ENCODE measurements at places on chromosomes 16 and 17.

DNA sequence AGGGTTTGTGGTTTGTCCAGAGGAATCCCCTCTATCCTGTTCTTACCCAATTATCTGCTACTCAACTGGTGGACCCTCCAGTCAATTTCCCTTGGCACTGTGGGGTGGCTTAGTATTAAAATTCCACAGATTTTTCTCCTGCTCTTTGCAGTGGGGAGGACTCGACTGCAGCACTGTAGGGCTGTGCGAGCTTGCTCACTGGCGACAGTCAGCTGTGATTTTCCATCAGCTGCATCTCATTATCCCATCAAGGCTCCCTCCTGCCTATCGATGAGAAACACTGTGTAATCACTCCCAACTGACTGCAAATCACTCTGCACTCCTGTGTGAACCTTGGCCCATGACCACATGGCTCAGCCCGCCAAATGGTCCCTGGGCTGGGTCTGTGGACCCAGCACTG lies 90.5 kb upstream of the MAF start:
- DNase-seq, result no peak

GRCh38 chr16:78274771-78275170 lies 175.3 kb downstream of the WWOX start:
- no peak for DNase-seq

DNA sequence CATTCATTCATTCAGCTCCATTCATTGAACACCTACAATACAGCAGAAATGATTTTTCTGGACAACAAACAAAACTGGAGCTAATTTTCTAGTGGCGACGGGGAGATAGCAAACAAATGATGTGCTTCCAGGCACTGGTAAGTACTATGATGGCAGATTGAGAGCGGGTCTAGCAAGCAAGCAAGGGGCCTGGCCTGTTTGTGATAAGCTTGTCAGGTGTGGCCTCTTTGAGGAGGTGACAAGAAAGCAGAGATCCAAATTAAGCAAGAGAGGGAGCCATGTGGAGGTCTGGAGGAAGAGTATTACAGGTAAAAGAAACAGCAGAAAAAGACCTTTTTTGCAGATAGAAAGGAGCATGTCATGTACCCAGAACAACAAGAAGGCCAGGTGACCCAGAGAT lies 216.1 kb upstream of the CPHXL start:
- DNase-seq, result no peak

GRCh38 chr17:80709090-80709695 lies 164.6 kb downstream of the RPTOR start:
- no peak for DNase-seq

GRCh38 chr17:75891022-75891604 lies 5.6 kb downstream of the TRIM65 start:
- no peak for DNase-seq

DNA sequence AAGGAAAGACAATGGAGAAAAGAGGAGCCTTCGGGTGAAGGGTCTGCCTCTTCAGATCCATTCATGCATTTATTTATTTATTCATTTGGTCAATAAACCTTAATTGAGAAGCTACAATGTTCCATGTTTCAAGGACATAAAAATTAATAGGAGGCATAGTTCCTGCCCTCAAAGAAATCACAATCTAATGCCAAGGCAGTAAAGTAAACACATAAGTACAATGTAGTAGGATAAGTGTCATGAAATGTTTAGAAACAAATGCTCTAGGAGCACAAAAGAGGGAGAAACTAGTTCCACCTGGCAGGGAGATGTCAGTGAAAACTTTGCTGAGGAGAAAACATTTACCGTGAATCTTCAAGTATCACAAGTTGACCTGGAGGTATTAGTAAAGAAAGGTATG lies 103.5 kb upstream of the NOG start:
- no peak for DNase-seq

- no peak for DNase-seq
Measured at GRCh38 chr17:72863526-72864211, 228.8 kb downstream of the SLC39A11 start.

- no peak for DNase-seq
Measured at GRCh38 chr17:74427763-74428153, 4.1 kb upstream of the GPRC5C start.

DNA sequence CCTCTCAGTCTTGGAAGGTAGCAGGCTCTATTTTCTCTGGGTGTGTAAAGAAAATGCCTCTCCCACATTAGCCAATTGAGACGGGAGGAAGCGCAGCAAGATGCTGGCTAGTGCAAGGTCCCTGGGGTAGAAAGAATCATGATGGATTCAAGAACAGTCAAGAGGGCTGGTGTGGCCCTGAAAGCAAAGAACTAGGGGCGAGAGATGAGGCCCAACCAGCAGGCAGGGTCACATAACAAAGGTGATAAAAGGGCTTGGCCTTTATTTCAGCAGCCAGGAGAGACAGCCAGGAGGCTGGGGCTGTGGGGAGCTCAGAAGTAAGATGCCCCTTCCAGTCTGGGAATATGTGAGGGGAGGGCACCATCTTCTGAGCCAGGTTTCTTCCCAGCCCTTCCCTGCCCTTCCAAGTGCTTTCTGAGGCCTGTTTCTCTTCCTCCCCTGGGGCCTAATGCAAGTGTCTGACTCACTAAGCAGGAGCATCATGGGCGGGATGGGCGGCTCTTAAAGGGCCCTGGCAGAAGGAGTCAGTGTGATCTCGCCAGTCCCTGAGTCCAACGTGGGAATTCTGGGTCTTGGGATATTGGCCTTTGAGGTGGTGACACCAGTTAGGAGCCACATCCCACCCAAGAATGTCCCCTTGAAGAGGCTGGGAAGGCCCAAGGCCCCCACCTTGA lies 3.9 kb upstream of the NLRC5 start:
- DNase-seq, result peak; percentile 78

GRCh38 chr17:47413872-47414271 lies 90.1 kb downstream of the EFCAB13 start:
- peak; percentile 1 for DNase-seq

DNA sequence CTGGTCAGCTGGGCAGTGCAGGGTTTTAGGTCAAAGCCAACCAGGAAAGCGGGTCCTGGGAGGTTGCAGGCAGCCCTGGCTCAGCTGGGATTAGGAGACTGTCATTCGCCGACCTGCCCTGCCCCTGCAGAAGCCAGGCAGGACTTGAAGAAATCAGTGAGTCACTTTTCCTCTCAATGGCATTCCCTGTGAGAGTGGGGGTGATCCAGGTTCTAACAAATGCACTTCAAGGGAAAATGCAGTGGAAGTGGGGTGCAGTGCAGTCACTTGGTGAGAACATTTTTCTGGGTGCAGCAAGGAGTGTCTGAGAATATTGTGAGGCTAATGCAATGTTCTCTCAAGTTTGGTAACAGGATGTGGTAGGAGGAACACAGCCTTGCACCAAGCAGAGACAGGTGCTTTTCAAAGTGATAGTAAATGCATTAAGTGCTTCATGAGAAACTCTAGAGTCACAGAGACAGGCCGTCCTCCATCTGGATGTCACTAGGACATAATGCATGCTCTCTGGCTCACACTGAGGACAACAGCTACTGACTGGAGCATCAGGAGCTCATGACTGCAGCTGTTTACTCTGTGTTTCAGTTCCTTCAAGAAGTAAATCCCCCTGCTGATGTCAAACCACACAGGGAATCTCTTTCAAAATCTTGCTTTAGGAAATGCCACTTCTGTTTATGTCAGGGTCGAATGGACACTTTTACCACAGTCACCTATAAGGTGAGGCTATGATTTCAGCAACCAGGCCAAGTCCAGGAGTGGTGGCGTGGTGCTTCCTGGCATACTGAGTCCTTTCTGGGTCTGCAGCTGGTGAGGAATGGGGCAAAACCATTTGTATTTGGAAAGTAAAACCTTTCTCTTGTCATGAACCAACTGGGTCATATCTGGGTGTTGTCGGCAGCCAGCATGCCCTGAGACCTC lies 16.7 kb downstream of the CDK5R1 start:
- no peak for DNase-seq

DNA sequence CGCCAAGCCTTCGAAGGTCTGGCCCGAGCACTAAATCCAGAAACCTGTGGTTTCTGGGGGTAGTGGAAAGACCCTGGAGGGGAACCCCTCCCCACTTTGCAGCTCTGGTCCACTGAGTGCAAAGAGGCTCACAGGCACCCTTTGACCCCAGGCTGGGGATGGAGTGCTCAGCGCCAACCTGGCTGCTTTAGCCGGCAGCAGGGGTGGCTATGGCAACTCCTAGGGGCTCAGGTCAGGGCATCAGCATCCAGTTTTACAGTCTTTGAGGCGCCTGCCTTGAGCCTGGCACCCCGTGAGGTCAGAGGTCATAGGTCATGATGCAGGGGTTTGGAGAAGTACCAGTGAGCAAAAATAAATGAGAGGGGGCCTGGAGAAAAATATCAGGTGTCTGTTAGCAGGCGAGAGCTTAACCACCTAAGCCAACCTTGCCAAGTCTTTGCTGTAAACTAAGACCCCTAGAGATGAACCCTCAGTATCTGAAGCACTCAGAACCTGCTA lies 17.9 kb downstream of the CA7 start:
- DNase-seq, result no peak

- DNase-seq, result no peak
Measured at GRCh38 chr17:60351012-60351695, 40.8 kb downstream of the USP32 start.

DNA sequence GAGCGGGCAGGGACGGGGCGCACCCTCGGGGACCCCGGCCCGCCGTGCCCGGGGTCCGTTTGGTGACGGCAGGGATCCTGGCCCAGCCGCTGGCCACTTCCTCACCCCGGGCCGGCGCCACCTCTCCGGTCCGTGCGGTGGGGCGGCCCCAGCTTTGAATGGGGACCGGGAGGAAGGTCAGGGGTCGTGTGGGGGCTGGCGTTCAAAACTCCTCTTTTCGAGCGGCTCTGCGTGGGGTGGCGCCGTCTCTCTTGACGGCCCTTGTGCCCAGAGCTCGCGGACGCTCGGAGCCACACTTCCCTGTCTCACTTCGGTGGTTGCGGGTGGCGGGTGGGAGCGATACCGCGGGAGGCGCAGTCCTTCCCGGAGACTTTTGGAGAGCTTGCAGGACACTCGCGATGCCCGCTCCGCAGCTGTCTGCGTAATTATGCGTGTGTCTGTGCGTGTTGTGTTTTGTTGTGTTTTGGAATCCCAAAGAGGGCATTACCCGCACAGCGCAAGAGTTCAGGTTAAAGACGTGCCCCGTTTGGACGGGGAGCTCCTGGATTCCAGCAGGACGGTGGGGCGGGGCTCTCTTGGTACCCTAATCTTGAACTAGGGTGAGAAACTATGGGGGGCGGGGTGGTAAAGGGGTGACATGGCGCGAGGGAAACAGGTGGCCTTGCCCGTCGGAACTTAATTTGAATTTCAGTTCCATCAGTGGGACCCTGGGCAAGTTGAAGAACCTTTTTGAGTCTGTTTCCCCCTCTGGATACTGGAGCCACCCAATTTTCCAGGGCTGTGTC lies 637 bp downstream of the PLCG2 start:
- no peak for DNase-seq

DNA sequence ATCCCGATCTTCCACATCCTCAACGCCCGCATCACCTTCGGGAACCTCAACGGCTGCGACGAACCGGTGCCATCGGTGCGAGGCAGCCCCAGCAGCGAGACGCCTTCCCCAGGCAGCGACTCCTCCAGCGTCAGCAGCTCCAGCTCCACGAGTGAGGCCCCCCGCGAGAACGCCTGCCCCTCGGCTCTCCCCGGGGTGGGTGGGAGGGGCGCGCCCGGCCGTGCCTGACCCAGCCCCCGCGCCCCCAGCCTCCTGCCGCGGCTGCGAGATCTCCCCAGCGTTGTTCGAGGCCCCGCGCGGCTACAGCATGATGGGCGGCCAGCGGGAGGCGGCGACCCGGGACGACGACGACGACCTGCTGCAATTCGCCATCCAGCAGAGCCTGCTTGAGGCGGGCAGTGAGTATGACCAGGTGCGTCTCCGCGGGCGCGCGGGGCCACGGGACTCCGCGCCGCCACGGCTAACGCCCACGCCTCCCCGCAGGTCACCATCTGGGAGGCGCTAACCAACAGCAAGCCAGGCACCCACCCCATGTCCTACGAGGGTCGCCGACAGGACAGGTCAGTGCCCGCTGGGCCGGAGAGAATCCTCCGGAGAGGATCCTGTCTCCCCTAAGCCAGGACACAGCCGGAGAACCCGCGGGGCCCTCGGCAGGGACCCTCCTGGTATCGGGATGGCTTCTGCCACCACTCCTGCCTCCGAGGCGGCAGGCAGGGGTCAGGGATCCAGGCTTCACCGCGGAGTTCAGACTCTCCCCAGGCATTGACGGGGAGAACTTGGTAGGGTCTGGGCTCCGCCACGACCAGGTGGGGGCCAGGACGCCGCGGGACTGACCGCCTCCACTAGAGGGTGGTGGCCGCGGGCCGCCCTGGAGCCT lies 10.1 kb downstream of the CORO6 start:
- no peak for DNase-seq

GRCh38 chr16:30121741-30122571 lies 1.1 kb downstream of the MAPK3 start:
- no peak for DNase-seq

DNA sequence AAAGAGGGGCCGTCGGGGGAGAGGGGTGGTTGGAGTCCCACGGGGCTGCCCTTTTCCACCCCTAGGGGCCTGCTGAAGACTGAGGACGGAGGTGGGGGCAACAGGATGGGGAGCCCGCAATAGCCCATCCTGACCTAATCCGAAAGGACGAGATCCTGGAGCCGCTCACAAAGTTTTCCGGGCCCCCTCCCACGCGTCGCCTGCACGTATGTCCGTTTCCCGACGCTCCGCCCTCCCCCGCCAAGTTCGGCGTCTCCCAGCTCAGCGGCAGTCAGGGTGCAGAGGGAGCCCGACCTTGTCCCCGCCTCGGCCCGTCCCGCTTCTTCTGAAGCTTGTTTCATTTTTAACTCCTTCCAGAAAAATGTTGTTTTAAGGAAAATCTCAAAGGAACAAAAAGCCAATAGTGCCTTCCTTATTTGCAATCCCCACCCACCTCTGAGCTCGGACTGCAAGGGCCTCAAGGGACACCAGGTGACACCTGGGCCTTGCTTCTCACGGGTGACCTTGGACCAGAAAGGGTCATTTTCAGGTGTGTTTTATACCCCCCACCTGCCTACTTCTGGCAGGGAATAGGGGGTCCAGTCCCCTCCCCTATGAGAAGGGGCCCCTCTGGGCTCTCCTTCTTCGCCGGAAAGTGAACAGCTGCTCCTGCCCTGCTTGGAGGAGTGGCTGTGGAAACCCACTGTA lies 3.4 kb upstream of the ZNF423 start:
- DNase-seq, result no peak

- DNase-seq, result no peak
Measured at GRCh38 chr17:15291674-15292361, 26.7 kb upstream of the PMP22 start.
